ENCODE measurements at places on chromosomes 7 and 10.

GRCh38 chr10:13922586-13922985, 335.8 kb downstream of the PRPF18 start:
- no peak for DNase-seq

DNA sequence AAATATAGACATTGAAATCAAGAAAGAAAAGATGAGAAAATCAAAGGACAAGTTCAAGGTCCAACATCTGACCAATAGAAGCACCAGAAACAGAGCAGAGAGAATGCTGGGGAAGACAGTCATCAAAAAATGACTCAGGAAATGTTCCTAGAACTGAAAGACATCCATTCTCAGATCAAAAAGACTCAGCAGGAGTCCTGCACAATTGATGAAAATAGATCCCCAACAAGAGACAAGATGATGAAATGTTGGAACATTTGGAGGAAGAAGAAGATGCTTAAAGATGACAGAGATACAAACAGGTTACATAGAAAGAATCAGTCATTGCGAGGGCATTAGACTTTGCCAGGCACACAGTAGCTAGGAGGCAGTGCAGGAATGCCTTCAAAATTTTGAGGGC, 30.0 kb upstream of the EIF5AL1 start:
- no peak for DNase-seq

DNA sequence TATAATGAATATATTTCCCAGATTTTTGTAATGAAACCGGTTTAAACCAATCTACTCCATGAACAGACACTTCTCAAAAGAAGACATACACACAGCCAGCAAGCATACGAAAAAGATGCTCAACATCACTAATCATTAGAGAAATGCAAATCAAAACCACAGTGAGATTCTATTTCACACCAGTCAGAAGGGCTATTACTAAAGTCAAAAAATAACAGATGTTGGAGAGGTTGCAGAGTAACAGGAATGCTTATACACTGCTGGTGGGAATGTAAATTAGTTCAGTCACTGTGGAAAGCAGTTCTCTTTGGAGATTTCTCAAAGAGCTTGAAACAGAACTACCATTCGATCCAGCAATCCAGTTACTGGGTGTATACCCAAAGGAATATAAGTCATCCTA, 240.7 kb downstream of the TSPAN12 start:
- no peak for DNase-seq

DNA sequence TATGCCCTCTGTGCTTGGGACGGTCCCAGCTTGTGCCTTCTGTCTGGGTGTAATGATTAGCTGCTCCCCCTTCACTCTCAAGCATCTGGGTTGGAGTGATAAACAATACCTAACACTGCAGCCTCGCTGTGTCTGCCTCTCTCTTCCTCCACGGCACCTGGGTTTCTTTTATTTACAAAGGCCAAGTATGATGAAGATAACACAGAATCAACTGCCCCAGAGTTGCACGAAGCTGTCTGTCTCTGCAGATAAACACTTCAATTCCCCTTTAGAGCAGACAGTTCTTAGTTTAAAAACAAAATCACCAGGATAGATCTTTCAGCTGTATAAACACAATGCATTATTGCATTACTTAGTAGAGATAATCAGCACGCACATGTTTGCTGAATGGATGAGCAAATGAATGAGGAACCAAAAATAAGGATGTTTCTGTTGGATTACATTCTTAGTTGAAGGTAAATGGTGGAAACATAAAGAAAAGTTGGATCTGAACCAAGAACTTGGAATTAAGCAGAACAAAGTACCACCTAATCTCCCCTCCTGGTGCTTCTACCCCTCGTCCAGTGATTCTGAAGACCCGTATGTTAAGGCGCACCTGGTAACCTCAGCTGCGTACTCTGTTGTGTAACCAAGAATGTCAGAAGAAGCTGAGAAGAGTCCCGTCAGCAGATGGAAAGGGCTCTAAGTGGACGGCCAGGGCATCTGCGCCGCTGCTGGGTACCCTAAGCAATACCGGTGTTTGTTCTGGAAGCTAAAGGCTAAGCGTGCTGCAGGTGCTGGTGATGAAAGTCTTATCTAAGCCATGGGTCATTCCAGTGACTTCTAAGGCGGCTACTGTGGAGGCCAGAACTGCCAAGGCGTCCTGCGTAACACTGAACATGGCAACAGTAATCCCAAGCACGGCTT, 26.6 kb downstream of the INSIG1 start:
- no peak for DNase-seq

DNA sequence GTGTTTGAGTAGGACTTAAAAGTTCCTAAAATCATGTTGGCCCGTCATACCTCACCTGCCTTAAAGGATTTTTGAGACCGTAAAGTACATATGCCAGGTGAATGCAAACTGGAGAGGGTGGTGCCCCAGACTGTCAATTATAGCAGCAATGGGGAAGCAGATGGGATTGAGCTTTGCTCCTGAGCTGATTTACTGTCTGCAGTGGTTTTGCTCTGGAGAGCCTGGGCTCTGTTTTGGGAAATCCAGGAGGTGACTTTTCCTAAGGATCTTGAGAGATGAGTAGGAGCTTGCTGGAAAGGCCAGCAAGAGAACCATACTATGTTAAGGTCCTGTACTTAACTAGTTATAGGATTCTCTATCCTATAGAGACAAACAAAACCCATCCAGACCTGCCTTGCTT, 43.0 kb downstream of the COL13A1 start:
- DNase-seq: no peak

DNA sequence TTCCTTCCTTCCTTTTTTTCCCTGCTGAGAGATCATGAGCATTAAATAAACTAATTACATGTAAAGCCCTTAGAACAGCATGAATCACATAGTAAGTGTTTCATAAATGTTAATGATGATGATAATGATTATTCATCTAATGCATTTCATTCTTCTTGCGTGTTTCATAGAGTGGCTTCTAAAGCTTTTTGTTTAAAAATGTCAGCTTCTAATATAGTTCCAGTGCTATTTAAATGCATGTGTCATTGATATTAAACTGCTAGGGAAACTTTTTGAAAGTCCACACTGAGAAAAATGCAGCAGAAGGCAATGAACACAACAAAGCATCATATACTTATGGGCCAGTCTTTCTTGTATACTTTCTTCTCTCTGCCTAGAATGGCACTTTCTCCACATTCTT, 894.8 kb downstream of the REEP3 start:
- no peak for DNase-seq

GRCh38 chr7:140593672-140593982, 47.0 kb downstream of the DENND2A start:
- DNase-seq: no peak

DNA sequence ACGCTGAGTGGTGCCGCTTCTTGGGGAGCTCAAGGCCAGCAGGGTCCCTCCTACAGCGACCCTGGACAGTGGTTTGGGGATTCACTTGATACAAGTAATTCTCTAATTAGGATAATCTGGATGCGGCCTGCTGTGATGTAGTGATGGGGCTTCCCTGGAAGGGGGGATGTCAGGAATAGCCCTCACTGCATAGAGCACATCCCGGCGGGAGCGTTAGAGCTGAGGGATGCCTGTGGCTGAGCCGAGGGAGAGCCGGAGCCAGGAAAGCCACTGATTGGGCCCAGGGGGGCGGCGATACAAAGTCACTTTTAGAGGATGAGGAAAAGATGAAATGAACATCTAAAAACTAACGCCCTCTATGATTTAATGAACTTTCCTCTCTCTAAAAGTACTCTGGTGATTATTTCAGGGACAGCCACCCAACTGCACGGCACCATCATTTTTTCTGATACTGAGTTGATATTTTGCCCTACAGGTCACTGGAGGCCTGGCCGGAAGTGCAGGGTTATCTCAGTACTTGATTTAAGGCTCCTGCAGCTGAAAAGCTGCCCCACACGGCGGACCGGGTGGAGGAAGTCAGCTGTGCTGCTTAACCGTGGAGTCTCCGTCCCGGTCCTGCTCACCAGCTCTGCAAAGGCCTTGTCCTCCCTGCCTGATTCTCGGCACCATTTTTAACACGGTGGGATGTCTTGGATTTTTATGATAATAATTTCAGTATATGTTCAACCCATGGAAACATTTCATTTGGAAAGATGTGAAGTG, 518.8 kb downstream of the DNAJB6 start:
- DNase-seq: no peak

GRCh38 chr10:78913219-78914059, 155.3 kb upstream of the ZMIZ1 start:
- peak; percentile 79 for DNase-seq

GRCh38 chr7:82567356-82567755, 123.8 kb upstream of the CACNA2D1 start:
- DNase-seq: no peak

DNA sequence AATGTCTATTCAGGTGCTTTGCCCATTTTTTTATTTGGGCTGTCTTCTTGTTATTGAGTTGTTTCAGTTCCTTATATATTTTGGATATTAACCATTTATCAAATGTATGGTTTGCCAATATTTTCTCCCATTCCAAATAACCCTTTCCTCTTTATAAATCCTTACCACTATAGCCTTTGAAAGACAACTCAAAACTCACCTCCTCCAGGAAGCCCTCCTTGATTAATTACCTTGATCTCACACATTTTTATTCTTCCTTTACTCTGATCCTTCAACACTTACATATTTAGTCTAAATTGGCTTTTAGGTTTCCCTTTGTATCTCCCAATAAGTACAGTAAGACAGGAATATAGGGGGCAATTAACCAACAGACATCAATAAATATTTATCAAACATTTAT, 42.9 kb downstream of the NRCAM start:
- DNase-seq: no peak

DNA sequence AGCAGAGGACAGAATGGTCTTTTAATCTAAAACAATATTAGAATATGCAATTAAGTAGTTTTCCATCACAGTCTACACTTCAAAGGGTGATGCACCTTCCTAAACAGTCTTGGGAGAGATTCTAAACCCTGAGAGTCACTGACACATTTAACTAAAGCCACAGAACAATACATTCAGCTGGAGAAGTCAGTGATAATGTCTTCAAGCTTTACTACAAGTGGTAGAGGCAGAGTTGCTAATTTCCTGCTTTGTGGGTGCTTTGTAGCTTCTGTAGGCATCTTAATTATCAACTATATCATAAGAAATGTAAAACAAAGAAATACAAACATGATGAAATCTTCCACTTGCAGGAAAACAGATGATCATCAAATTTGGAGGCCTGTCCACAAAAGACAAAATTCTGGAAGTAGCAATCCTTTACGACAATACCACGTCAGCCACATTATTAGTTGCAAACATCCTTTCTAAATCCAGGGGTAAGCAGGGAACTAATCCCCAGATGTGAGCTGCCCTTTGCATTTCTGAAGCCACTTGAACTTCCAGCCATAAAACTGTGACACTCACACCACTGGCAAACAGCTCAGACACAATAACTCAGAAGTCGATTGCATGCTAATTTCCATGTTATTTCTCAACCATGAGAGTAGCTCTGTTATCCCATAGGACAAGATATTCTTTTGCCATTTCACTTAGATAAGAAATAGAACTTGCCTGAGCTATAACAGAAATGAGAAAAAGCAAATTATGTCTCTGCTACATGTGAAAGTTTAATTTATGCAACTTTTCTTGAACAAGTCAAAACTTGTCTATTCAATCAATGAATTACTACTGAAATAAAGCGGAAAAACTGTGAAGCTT, 212.2 kb downstream of the FAM107B start:
- DNase-seq: no peak

- no peak for DNase-seq
Measured at GRCh38 chr10:77563638-77564270, 73.9 kb downstream of the KCNMA1 start.

DNA sequence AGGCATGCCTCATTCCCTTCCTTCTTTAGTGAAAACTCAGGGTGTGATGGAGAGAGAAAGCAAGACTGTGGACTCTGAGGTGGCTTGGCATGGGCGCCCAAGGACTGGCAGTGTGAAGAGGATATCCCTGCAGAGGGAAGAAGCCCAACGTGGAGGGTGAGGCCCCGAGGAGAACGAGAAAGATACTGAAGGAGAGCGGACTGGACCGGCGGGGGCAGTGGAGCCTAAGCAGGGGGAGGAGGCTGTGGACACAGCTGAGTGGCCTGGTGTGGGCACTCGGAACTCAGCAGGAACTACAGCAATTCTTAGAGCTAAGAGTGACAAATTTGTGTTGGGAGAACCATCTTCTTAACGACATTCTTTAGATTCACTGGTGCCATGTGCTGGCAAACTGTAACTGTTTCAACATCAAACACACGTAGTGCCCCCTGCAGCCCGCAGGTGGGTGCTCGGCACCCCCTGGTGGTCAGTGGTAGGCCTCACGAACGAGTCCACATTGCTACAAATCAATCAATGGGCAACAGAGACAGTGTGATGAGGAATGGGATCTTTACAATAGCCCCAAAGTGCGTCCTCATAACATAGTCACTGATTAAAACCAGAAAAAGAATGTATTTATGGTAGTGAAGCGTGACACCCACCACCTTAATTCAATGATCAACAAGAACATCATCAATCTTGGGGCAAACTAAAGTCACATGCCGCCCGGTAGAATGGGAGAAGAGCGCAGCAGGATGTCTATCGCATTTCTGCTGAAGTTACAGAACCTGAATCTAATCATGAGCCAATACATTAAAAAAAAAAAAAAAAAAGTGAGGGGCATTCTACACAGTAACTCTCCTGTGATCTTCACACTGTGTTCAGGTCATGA, 2.0 kb upstream of the SFTPA1 start:
- DNase-seq: peak; percentile 66

DNA sequence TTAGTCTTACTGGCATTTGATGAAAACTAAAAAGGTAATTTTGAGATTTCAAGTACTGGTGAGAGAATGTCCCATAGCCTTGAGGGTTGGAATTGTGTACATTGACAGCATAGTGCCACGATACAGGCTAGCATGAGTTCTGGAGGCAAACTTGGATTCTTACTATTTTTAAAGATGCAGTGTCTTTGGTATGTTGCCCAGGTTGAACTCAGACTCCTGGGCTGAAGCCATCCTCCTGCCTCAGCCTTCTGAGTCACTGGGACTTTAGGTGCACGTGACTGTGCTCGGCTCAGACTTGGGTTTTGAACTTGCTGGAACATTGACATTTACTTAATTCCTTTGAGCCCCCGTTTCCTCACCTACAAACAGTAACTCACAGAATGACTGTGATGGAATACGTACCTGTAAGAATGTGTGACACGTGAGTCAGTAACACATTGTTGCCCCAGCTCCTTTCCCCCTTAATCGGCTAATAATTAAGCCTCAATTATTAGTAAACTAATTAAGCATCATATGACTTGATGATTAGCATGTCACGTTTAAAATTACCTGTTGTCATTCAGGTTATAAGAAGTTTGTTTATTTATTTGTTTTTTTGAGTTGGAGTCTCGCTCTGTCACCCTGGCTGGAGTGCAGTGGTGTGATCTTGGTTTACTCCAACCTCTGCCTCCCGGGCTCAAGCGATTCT, 10.6 kb downstream of the DNAJB6 start:
- no peak for DNase-seq

GRCh38 chr7:120110169-120110568, 162.8 kb upstream of the KCND2 start:
- DNase-seq: no peak

DNA sequence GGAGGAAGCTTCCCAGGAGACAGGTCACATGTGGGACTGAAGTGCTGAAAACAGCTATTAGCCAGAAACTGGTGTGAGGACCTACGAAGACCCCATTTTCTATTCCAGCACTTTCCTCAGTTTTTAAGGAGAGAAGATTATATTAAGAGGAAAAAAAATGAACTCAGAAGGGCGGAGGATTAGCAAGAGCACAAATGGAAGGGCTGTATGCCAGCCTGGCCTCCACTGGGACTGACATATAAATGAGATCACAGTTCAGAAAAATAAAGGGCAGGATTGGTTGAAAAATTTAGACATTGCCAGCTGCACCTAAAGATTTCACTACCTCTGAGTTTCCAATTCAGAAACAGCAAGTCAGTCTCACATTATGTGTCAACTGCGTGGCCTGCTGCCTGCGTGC, 53.0 kb downstream of the GSDME start:
- no peak for DNase-seq

GRCh38 chr10:16521311-16522016, at the start of gene C1QL3:
TSS of gene C1QL3 (minus strand) at chr10:16521879. CDS start at chr10:16521065, 814 bp downstream.
- DNase-seq: peak; percentile 66
